ENCODE measurements at places on chromosomes 2 and 18.

- no peak for DNase-seq
These were observed 38.8 kb downstream of the DYSF start for GRCh38 chr2:71492112-71492511.

- no peak for DNase-seq
These were observed 100.1 kb upstream of the UXS1 start for GRCh38 chr2:106294182-106294581.

GRCh38 chr2:241798081-241798630 lies 10.8 kb upstream of the NEU4 start:
- no peak for DNase-seq

DNA sequence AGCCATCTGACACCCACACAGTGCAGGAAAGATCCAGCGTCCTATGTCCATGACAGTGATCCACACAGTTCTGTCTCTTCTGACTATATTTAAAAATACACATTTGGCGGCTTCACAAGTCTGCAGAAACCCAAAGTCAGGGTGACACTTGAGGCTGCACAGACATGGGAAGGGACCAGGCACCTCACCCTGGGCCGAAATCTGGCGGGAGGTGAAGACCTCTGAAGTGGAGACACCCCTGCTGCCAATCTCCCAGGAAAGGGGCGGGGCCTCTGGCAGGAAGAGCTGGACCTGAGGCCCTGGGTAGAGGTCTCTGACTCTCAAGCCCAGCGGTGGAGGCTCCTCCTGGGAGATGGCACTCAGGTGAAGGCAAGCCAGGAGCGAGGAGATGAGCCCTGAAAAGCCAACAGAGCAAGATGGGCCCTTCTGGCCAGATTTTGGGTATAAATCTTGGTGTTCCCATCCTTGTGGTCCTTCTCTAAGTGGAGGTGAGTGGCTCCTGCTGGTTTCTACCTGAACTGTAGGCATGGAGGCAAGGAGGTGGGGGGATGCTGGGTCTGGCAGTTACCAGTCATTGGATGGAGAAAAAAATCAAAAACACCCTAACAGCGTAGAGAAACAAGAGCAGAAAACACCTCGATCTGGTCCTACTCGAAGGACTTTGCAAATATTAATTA lies 248.4 kb downstream of the HDAC4 start:
- DNase-seq, result no peak

DNA sequence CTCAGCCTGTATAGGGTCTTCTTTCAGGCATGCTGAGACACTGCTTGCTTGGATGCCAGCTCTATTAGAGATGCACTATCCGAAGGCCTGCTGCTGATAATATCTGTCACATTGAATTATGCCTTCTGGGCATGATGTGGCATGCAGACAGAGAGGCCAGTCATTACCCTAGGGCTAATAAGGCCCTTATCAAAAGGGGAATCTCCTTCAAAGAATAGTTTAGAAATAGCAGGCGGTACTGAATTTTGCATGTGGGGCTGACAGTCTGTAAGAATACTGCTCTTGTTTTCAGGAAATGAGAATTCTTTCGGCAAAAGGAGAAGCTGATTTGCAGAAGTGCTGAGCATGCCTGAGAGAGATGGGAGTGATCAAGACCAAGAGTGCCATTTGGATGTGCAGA lies 13.1 kb upstream of the LHCGR start:
- DNase-seq, result no peak

GRCh38 chr2:113136828-113137775 lies 9.7 kb downstream of the IL1RN start:
- DNase-seq, result no peak

Data from NCI-H2081 treated with DMSO at 0.1 percent for 48 hours (cell line).